GM04504 (cell line): ENCODE measurements at places on chromosomes 16 and 17.

DNA sequence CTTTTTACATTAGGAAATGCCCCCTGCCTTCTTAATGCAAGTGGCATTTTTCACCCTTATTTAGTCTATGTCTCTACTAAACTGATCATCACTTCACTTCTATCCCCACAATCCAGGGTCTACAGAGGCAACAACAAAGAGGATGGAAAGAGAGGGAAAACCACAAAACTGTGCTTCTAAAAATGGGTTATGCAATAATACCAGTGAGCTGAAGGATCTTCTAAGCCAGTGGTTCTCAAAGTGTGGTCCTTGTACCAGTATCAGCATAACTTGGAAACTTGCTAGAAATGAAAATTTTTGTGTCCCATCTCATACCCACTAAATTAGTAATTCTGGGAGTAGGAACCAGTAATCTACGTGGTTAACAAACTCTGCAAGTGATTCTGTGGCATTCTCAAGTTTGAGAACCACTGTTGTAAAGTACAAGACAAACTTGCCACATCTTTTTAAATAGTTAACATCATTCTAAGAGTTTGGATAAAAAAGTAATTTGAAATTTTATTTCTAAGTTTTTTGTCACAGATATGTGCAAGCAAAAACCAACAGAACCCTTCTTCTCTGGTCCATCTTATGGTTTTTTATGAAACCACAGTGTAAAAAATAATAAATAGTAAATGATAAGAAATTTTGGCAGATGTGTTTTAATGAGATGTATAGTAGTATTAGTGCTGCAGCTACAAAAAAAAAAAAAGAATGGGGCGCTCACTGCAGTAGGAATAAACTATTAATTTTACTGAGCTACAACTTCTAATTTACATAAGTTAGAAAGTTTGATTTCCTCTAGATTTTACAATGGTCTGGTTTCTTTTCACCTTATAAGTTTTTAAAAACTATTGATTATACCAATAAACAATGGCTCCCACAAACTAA lies 16.2 kb downstream of the CDC27 start:
- DNase-seq: no peak

- no peak for DNase-seq
Observed at GRCh38 chr16:354291-354881, 1.9 kb upstream of the AXIN1 start.

DNA sequence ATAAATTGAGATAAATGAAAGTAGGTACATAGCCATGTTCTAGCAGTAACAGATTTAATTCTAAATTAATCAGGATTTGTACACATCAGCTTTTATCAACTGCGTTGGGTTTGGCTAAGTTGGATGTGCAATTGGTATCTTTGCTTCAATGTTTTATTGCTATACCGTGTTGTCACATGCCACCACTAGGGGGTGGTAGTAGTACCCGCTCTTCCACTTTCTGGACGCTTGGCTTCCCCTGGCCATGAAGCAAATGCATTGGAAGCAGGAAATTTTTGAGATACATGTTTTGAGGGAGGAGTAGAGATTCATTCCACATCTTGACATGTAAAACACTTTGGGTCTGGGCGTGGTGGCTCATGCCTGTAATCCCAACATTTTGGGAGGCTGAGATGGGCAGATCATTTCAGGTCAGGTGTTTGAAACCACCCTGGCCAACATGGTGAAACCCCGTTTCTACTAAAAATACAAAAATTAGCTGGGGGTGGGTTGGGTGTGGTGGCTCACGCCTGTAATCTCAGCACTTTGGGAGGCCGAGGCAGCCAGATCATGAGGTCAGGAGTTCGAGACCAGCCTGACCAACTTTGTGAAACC lies 58.6 kb downstream of the EMP2 start:
- peak; percentile 53 for DNase-seq

- DNase-seq: no peak
Observed at GRCh38 chr16:48235556-48236136, 8.5 kb upstream of the LONP2 start.

- no peak for DNase-seq
Observed at GRCh38 chr16:68147444-68147843, 62.3 kb downstream of the NFATC3 start.

- no peak for DNase-seq
Observed at GRCh38 chr17:19328441-19329061, 34.0 kb downstream of the B9D1 start.

DNA sequence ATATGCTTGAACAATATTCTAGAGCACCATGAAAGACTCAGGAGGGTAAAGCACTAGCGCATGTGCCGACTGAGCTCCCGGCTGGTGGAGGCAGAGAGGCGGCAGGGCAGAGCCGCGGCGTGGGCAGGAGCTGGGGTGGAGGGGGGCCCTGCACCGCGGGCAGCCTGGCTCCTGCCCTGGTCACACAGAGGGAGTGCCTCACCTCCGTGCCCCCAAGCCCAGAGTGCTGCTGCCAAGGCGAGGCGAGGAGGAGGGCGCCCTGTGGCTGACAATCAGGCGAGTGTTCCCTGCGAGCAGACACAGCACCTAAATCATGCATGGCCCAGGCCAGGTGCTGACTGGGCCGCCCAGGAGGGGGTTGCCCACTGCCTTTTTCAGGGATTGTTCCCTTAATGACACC lies 105.8 kb upstream of the TNRC6C start:
- no peak for DNase-seq

DNA sequence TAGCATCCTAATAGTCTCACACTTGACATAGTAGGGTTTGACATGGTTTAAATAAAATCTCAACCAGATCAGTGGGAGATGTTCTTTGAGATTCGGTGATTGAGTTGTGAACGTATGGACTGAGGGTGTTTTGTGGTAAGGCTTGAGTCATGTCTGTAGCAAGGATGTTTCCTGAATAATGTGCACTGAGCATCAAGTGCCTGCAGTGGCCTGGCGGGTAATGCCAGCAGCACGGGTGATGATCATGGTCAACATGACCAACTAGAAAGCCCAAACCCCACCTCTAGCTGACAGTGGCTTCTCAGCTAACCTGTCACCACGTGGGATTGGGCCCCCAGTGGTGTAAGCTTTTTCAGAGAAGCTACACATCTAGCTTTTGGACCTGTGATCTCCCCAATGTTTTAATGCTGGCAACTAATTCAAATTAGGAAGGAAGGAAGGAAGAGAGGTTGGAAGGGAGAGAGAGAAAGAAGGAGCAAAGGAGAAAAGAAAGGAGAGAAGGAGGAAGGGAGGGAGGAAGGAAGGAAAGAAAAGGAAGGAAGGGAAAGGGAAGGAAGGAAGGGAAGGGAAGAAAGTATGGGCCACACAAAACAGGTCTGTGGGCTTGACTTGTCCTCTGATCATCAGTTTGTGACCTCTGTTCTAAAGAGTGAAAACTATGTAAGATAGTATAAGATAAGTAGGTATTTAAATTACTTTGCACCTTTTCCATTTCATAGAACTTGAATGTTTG lies 55.4 kb downstream of the WWOX start:
- no peak for DNase-seq

GRCh38 chr17:61684818-61685217 lies 93.8 kb upstream of the NACA2 start:
- DNase-seq: no peak

DNA sequence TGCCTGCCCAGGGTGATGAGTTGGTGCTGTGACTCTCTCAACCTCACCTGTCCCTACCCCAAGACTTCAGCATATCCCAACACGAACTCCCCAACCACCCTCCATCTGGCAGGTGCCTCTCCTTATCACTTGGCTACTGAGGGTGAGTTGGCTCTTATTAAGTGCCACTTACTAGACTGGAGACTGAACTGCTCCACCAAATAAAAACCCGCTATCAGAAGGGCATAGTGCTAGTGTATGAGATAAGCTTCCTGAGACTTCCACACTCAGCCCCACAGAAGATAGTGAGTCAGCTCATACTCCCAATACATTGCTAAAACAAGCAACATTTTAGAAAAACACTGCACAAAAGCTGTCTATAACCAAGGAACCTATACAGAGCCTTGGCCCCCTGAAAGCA lies 16.0 kb upstream of the CCL18 start:
- no peak for DNase-seq

- no peak for DNase-seq
Observed at GRCh38 chr17:2943981-2944380, 119.4 kb downstream of the OR1D5 start.

DNA sequence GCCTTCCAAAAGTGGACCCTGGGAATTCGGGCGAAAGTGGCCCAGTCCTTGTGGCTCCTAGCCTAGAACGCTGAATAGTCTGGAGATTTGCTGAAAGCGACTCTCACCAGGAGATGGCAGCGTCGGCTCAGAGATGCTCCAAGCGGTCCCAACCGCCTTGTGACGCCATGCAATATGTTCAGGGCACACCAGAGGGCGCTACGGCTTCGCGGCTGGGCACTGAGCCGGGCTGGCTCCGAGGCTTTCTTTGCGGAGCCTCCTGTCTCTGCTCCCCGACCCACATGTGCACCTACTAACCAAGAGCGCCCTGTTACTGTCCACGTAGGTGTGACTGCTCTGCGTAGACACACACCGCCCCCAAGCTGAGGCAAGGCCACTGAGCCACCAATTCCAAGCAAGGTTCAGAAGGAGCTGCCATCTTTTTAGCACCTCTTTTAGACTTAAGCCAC lies 36.9 kb downstream of the SYCE1L start:
- peak; percentile 55 for DNase-seq

GRCh38 chr17:72615627-72615991 lies 476.9 kb downstream of the SLC39A11 start:
- no peak for DNase-seq

DNA sequence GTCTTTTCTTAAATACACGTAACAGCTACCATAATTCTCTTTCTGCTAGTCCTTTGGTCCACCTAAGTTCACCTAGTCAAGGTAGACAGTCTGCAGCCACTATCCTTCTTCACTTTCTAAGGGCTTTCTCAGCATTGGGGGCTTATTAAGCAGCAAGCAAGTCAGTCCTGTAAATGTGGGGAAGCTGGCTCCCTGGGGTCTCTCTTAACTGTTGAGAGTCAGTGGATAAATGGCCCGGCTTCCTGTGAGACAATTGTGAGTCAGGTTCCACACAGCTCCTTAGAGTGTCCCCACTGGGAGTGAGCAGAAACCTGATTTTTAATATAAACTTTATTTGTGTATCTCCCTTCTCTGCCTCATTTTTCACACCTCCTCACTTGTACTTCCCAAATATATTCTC lies 132.1 kb downstream of the CDH13 start:
- no peak for DNase-seq

DNA sequence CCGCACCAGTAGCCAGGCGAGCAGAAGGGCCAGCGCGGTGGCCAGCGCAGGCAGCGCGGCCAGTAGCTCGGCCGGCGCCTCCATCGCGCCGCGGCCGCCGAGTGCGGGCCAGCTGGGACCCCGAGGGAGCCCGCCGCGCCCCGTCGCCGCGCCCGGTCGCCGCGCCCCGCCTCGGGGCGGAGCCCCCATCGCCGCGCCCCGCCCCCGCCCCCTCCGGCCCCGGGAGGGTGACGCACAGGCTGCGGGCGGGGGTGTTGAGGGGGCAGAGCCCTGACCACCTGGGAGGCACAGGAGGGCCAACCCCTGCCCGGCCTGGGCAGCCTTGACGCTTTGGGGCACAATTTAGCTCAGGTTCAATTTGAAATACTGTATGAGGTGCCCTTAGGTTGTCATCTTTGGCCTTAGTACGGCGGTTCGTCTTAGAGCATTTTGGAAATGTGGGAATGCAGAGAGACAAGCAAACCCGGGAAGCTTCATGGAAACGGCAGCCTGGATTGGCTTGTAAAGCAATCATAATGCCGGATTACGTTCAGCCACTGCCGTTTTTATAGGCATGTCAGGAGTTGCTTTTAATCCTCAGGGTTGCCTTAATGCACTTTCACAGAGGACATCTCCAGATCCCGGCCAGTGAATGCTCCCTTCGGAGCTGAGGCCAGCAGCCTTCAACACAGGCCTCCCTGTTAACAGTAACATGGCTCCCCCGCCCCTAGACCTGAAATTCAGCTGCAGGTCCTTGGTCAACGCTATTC lies at the start of gene MXRA7:
Gene MXRA7, minus strand, starts transcription at position 103 of the 749 bp plus-strand sequence. Its CDS starts 19 bp downstream, at position 84.
- DNase-seq: no peak

GRCh38 chr17:29138184-29138955 lies 41.8 kb downstream of the MYO18A start:
- no peak for DNase-seq

DNA sequence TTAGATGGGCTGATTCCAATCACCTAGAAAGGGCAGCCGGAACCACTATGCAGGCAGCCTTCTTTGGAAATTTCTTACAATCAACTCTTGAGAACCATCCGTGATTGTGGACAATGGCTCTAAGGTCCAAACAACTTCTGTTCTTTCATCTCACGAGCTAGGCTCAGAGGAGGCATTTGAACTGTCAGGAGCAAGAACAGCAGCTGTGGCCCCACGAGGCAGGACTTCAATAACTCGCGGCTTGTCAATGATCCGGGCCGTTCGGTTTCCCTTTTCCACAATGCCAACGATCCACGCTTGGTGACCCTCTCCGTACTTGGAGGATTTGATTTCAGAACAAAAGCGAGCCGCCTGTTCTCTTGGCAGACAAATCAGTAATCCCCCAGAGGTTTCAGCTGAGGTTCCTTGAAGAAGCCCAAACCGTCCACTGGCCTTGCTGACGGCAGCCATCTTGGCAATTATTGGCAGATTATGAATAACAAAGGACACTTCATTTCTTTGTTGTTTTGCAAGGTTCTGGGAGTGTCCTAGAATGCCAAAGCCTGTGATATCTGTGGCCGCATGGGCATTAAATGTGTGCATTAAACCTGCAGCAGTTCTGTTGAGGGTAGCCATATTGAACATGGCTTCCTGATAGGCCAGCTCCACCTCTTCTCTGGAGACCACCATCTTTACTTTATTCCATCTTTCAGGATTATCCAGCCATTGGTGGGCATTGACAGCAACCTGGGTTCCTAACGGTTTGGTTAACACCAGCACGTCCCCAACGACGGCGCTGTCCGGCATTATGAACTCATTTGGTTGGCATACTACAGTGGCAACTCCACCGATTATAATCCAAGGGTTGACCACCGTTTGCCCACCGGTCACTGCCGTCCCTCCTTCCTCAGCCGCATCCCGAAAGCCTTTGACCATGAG lies 1.2 kb downstream of the SEPHS2 start:
- no peak for DNase-seq

DNA sequence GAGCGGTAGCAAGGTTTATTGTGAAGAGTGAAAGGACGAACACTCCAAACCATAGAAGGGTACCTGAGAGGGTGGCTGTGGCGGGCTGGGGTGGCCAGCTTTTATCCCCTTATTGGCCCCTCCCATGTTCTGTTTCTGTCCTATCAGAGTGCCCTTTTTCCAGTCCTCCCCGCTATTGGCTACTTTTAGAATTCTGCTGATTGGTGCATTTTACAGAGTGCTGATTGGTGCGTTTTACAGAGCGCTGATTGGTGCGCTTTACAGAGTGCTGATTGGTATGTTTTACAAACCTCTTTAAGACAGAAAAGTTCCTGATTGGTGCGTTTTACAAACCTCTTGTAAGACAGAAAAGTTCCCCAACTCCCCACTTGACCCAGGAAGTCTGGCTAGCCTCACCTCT lies 12.5 kb downstream of the GSG1L2 start:
- DNase-seq: no peak

GRCh38 chr17:76537578-76538280 lies at the start of gene CYGB:
CYGB (minus strand) TSS chr17:76537709; CDS start chr17:76537542, 167 bp downstream.
- no peak for DNase-seq

- no peak for DNase-seq
Observed at GRCh38 chr17:67203818-67204217, 41.2 kb downstream of the HELZ start.

- DNase-seq: no peak
Observed at GRCh38 chr17:64461788-64462187, 12.9 kb downstream of the MILR1 start.

- no peak for DNase-seq
Observed at GRCh38 chr17:50527949-50528474, 4.5 kb upstream of the EPN3 start.
